Astrocyte (in vitro differentiated cells and primary cell): ENCODE measurements at places on chromosomes 7 and 10.

GRCh38 chr7:100153708-100154535, 4.6 kb downstream of the TRAPPC14 start:
- no peak for DNase-seq

DNA sequence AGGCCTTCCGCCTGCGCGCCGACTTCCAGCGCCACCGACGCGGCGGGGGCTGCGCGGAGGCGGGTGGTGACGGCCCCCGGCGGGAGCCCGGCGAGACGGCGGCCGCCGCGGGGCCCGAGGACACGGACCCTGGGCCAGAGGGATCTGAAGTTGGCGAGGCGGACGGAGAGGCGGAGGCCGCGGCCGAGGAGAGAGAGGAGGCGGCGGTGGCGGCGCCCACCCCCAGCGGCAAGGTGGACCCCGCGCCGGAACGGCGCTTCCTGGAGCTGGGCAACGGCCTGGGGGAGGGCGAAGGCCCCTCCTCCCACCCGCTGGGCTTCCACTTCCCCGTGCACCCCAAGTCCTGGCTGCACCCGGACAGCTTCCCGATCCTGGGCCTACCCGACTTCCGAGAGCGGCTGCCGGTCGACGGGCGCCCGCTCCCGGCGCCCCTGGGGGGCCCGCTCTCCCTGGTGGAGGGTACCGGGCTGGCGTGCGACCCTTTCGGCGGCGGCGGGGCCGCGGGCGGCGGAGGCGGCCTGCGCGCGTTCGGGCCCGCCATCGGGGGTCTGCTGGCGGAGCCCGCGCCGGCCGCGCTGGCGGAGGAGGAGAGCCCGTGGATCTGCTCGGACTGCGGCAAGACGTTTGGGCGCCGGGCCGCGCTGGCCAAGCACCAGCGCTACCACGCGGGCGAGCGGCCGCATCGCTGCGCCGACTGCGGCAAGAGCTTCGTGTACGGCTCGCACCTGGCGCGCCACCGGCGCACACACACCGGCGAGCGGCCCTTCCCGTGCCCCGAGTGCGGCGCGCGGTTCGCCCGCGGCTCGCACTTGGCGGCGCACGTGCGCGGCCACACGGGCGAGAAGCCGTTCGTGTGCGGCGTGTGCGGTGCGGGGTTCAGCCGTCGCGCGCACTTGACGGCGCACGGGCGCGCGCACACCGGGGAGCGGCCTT, 16.2 kb downstream of the ZNF316 start:
- no peak for DNase-seq

GRCh38 chr7:122257056-122257455, 47.5 kb downstream of the FEZF1 start:
- no peak for DNase-seq

- DNase-seq, result no peak
Observed at GRCh38 chr7:74228951-74229900, 19.4 kb downstream of the LAT2 start.

DNA sequence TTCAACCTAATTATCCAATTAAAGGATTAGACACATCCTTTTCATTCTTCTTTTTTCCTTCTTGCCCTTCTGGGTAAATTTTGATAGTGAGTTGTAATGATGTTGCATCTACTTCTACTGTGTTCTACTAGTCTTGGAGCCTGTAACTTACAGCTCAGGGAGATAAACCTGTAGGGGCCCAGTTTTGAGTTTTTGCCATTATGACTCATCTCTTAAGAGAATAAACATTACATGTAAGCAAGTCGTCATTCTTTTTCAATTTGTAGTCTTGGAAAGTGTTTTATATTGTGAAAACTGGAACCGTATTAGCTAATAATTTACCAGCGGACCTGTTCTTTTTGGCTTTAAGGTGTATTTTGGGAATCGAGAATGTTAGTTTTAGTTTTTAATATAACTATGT, 89.7 kb upstream of the RPA3 start:
- peak; percentile 62 for DNase-seq

- DNase-seq, result no peak
Observed at GRCh38 chr7:90262438-90262837, 17.5 kb downstream of the CFAP69 start.

DNA sequence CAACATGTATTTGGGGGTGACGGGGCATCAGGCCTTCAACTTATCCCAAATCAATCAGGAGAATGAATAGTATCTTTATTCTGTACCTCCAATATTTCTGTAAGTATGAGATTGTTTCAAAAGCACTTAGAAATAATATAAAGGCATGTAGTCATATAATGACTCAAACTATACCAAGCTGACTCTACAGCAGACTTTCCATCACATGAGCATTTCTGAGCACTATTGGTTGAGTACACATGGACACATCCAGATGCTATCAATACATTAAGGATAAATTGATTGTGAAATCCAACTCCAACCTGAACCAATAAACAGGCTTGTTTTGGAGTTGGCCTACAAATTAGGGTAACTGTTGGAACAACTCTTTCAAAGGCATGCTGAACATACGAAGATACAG, 229.4 kb downstream of the SFMBT2 start:
- no peak for DNase-seq

DNA sequence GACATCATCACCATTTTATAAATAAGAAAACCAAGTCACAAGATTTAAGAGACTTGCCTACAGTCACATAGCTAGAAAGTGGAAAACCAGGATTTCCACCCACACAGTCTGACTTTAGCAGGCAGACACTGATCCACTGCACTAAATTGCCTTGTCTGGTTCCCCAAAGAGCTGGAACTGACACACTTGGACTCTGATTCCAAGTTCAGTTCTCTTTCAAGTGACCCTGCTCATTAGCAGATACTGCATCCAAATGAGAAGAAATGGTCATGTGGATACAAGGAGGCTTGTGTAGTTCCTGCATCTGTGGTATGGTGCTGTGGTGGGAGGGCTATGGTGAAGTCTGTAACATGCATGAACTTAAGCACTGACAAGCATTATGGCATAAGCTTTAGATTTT, 180.1 kb upstream of the MKLN1 start:
- no peak for DNase-seq

- DNase-seq, result peak; percentile 3
Observed at GRCh38 chr7:139118805-139119485, 9.4 kb upstream of the ZC3HAV1 start.

DNA sequence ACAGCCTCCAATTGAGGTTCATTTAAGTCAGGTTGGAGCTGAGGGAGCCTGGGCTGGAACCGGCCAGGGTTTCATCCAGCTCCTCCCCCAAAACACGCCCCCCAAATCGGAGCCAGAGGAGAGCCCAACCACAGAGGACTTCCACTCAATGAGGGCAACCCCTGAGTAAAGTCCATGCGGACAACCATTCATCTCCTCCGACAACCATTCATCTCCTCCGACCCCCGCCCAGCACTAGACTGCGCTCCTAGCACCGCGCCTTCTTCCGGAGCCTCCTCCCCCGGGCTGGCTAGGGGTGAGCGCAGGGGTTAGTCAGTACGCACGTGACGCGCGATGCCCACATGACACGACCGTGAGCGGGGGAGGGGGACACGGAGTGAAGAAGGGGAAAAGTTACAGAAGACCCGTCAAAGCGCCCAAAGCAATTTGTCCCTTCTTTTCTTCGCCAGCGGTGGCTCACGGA, 1.4 kb downstream of the MAGI2 start:
- DNase-seq, result peak; percentile 52

DNA sequence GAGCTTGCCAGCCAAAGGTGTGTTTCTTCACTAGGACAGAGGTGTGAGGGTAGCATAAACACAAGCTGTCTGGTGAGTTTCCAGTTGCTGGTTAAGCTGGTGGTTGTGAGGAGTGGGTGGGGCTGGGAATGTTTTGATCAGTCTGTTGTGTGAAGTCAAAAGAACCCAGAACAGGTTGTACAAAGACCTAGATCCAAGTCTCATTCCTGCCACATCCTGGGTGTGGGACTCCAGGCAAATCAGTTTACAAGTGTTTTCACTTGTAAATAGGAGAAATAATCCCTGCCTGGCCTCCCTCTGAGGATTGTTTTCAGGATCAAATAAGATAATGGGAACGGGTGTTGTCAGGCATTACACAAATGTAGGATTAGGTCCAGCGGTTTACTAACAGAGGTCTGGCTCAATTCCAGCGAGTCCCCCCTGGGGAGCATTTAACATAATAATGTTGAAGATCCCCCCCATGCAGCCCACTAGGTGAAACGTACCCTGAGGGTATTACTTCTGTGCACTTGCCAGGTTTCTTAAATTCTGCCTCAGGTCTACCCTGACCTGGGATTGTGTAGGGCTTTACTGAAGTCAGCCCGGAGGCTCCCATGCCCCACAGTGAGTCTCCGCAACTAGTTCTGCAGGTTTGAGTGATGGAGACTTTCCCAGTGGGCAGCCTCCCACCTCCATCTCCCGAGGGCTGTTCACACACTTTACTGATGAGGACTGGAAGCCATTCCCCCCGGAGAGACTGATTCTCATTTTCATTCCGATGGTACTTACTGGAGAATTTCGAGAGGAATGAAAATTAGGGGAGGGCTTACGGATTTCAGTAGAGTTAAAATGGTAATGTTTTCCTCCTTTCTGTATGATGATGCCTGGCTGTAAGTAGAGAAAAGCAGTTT, 2.7 kb upstream of the FRAT2 start:
- DNase-seq, result no peak

- DNase-seq, result no peak
Observed at GRCh38 chr10:71274901-71275796, 43.9 kb upstream of the SLC29A3 start.

- no peak for DNase-seq
Observed at GRCh38 chr7:106658316-106659165, 2.4 kb downstream of the CCDC71L start.

DNA sequence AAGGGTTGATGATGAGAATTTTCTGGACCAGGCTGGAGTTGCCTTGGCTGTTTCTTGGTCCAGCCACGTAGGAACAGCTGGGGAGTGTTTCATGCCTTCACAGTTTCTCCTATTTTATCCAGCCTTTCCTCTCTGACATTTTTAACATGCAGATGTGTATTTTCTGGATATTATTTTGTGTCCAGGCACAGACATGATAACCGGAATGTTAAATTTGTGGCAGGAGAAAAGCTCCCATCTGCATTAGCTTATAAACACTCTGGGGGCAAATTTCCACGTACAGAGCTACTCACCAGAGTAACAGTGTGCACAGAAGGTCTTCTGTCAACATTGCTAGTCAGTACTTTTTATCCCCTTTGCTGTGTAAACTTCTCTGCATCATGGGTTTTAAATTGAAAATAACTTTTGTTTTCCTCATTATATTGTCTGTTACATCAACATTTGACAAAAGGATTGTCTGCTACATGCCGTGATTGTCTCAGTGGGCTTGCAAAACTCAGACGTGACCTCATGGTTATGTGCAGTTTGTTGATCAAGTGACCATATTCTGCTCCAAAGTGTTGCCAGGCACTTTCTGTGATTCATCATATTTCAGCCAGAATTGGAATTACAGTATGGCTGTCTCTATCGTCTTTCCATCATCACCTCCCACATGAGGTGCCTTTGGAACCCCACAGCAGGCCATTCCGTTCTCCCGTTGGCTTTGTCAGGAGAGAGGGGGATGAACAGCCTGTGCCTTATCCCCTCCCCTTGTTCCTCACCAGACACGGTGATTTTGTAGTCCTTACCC, 41.4 kb downstream of the INSYN2A start:
- DNase-seq, result no peak

DNA sequence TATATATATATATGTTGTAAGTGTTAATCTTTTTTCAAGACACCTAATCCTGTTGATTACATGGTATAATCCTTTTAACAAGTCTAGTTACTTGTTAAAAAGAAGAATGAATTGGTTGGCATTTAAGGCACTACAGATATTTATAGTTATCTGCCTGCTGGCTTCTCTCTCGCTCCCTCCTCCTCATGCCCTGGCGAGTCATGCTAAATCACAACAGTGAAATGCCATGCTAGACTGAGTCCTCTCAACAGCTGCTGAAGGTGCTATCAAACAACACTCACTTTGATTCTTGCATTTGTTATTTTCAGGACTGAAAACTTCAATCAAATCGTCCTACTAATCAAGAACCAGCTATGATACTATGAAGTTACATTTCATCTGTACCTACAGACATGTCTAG, 15.4 kb downstream of the NRAP start:
- peak; percentile 4 for DNase-seq

DNA sequence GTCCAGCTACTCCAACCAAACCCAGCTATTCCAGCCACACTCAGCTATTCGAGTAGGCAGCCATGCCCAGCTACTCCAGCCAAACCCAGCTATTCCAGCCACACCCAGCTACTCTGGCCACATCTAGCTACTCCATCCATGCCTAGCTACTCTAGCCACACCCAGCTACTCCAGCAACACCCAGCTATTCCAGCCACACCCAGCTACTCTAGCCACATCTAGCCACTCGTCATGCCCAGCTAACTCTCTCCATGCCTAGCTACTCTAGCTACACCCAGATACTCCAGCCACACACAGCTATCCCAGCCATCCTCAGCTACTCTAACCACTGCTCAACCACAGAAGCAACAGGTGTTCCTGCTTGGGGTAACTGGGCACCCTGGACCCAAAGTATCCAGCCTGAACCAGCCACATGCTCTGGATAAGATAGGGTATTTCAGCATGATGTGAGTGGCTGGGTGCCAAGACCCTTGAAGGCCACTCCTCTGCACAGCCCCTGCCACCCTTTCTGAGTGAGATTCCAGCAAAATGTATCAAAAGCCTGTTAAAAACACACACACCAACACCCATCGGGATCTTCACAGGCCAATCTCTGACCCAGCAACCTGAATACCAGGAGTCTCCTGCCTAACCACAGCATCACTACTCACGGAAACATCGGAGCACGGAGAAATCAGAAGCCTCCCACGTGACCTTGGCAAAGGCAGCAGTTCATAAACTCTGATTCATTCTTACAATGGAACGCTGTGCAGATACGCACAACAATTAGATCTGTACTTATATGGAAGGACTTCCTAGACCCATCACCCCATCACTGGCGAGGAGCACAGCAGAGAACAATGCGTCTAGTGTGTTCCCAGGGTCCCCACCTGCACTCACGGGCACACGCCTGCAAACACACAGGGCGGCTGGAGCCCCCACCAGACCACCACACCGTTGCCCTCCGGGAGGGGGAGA, 51.8 kb upstream of the DNAAF5 start:
- DNase-seq, result peak; percentile 75

DNA sequence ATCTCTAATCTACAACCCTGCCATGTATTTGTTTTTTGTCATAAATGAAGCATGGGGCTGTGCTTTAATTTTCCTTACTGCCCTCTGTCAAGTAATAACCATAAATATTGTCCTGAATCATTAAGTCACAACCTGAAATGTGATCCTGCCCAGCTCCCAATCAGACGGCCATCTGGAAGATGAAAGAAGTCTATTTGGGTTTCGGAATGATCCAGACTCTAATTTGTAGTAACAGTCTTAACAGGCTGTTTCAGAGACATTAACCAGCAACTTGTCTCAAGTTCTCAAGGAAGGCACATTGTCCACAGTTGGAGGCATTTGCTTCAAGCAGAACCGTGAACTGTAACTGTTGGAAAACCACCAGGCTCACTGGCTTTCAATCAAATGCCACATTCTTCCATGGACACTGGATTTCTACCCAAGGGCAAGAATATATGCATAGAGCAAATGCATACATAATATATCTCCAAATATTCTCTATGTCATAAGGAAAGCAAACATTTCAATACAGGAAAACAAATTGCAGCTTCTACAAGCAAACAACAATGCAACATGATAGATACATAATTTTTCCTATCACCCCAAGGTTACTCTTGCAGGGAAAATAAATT, 405.2 kb upstream of the NPVF start:
- DNase-seq, result no peak

GRCh38 chr10:113552014-113552413, 839 bp upstream of the HABP2 start:
- no peak for DNase-seq

- DNase-seq, result no peak
Observed at GRCh38 chr10:29973921-29974320, 85.5 kb downstream of the JCAD start.
